ENCODE measurements at places on chromosomes 11 and 22. TPM values are rescaled to one million over a fixed set of nuclear protein-coding genes. Genes with fewer than 3 reads are reported as not detected.

- DNase-seq = peak; percentile 63
Observed at GRCh38 chr11:11157185-11157584, 195.9 kb downstream of the CSNK2A3 start.

GRCh38 chr11:107705027-107705426, 6.8 kb downstream of the SLN start:
- no peak for DNase-seq

DNA sequence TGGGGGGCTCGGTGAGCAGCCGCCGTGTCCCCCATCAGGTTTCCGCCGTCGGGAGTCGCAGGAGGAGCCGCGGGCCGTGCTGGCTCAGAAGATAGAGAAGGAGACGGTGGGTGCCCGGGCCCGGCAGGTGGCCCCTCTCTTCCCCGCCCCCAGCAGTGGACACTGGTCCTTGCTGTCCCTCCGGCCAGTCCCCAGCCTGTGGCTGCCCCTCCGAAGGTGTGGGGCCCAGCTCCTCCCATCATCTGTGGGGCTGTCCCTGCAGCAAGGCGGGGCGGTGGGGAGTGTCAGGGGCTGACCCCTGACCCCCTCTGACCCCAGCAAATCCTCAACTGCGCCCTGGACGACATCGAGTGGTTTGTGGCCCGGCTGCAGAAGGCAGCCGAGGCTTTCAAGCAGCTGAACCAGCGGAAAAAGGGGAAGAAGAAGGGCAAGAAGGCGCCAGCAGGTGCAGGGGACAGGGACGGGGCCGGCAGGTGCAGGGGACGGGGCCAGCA, 15.3 kb downstream of the EPS8L2 start:
- no peak for DNase-seq

GRCh38 chr11:103528046-103528445, 418.8 kb downstream of the DYNC2H1 start:
- no peak for DNase-seq

- no peak for DNase-seq
Observed at GRCh38 chr11:86623041-86623621, 49.3 kb downstream of the ME3 start.

FAM227A gene
- not detected for total RNA-seq

GRCh38 chr11:131867457-131868257, 497.2 kb downstream of the NTM start:
- no peak for DNase-seq

DNA sequence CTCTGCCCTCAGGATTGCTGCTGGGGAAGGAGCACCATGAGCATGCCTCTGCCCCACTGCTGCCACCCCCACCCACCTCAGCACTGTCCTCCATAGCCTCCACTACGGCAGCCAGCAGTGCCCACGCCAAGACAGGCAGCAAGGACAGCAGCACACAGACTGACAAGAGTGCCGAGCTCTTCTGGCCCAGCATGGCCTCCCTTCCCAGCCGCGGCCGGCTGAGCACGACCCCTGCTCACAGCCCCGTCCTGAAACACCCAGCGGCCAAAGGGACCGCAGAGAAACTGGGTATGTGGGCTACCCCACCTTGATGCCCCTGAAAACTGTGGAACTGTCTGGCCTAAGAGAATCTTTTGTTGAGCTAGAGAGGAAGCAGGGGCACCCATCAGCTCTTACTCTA, 101.0 kb downstream of the AMOTL1 start:
- DNase-seq = no peak

SLC7A4 gene
- not detected for total RNA-seq

- DNase-seq = no peak
Observed at GRCh38 chr11:35583843-35584242, 34.4 kb upstream of the FJX1 start.

SYCE3 gene
- not detected for total RNA-seq

CHADL gene
- 1.2 TPM for total RNA-seq

DNA sequence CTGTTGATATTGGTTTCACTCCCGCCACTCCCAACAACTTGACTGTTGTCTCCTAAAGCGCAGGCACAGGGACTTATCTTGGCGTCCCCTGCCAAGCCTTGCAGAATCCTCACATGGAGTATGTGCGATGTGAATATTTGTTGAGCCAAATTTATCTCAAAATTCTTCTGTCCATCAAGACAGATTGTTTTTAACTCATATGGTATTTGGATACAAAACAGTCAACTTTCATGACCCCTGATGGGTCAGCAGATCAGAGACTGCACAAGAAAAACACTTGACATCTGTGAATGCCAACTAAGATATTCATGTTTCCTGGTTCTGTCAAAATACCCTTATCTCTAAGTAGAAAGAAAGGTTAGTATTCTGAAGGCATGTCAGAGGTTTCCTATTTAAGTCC, 221.7 kb upstream of the BLID start:
- no peak for DNase-seq

GRCh38 chr11:33055375-33055774, 16.0 kb downstream of the TCP11L1 start:
- DNase-seq = no peak

DNA sequence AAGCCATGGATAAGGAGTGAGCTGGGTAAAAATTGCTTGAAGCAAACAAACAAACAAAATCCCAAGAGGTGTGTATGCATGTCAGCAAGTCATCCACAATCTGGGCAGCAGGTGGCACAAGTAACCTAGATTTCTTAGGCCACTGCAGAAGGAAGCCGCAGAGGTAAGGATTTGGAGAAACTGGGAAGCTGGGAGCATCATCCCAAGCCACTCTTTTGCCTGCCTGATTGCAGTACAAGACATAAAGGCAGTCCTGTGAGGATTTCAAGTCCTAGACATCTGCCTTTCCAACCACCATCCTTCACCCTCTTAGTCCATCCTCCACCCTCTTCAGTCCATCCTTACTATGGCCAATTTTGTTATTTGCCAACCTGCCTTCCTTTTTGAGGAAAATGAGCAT, 67.2 kb upstream of the BMAL1 start:
- peak; percentile 14 for DNase-seq

DNA sequence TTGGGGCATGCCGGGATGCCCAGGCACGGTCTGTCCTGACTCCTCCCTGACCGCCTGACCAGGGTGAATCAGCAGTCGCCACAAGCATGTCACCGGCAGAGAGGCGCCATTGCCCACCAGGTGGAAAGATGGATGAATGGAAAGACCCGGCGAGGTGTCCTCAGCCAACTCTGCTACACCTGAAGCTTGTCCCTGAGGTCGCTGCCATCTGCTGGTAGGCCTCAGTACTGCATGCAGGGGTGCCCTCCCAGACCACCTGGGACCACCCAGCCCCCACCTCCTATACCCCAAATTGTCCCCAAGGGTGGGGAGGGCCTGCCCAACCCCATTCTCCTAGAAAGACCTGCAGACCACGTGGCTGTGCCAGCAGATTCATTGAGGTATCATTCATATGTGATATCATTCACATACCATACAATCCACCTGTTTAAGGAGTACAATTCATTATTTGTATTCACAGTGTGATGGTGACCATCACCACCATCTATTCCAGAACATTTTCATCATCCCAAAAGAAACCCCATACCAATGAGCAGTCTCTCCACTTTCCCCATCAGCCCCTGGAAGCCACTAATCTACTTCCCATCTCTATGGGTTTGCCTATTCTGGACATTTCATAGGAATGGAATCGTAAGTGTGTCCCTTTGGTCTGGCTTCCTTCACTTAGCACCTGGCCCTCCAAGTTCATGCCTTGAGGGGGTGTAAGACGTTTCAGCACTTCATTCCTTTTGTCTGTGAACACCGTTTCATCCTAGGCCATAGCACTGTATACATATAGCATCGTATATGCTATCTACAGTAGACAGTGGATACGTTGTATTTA, 17.5 kb downstream of the FGF3 start:
- DNase-seq = peak; percentile 8

DNA sequence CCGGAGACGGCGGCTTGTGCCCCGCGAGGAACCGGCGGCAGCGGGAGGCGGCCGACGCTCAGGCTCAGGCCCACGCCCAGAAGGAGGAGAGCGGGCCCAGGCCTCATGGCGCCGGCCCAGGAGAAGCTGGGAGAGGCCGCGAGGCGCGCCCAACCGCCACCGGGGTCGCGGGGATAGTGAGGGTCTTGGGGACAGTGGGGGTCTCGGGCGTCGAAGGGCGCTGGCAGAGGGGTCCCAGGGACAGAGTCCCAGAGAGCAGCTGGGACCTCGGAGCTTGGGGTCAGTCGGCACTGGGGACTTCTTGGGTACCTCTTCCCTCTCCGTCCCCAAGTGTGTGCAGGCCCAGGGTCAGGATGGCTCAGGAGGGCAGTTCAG, at the start of gene PKDREJ:
Gene PKDREJ, minus strand, starts transcription at position 128 of the 375 bp plus-strand sequence. Its CDS starts 21 bp downstream, at position 107.
- no peak for DNase-seq

GRCh38 chr11:13160346-13160745, 117.2 kb upstream of the BMAL1 start:
- no peak for DNase-seq

- DNase-seq = no peak
Observed at GRCh38 chr22:31223786-31224191, 11.7 kb downstream of the LIMK2 start.

- peak; percentile 67 for DNase-seq
Observed at GRCh38 chr11:118530683-118531596, at the start of gene TMEM25. Gene TMEM25, plus strand, starts transcription at chr11:118531192. Its CDS starts 610 bp downstream, at chr11:118531802.

CEP126 gene
- total RNA-seq = 0.64 TPM

BIRC3 gene
- total RNA-seq = 239 TPM

MMP13 gene
- not detected for total RNA-seq

PGA4 gene
- total RNA-seq = not detected

GRCh38 chr11:95442531-95443050, 211.6 kb upstream of the SESN3 start:
- DNase-seq = no peak

POU2AF3 gene
- total RNA-seq = not detected

- no peak for DNase-seq
Observed at GRCh38 chr11:35337914-35338305, 81.4 kb downstream of the SLC1A2 start.

C11orf16 gene
- not detected for total RNA-seq

PRR33 gene
- not detected for total RNA-seq

GRCh38 chr22:45254789-45255278, 14.1 kb upstream of the KIAA0930 start:
- DNase-seq = no peak

IGSF9B gene
- 40.0 TPM for total RNA-seq

APOL2 gene
- 69.7 TPM for total RNA-seq

OR51B5 gene
- not detected for total RNA-seq

DNA sequence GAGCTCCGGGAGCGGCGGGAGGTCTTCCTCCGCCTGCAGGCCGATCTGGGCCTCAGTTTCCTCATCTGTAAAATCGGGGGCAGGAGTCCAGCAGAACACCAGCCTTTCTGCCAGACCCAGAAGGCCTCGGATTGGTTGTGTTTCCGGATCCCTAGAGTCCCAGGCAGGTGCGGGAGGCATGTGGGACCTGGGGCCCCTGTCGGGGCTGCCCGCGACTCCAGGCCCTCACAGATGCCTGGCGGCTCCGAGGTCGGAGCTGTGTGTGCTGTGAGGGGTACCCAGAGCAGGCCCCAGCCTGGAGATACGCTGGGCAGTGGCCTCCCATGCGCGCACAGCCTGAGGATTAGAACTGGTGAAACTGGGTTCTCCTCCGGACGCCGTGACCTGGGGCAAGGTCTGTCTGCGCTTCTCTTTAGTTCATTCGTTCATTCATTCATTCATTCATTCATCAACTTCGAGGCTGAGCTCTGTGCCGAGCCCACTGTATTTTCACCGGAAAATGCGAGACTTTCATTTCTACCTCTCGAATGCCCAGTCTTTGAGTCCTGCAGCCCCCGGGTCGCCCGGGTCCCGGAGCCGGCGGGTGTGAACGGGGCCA, 24.6 kb downstream of the FLRT1 start:
- no peak for DNase-seq

DNA sequence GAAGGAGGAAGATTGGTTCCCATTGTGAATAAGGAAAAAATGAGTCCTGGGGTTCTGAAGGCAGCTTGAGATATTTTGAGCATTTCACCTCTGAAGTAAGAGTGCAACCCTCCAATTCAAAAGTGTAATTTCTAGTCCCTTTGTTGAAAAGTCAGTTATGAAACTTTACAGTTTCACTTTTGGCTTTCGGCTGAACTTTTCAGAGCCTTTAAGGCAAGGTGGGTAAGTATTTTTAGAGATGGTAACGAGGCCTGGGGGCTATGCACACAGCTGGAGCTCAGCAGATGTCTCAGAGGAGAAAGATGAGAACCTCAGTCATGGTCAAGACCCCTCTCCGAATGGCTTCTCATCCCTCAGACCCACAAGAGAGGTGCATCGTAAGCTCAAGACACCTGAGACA, 267.6 kb downstream of the KIRREL3 start:
- DNase-seq = no peak

GRCh38 chr11:8684600-8685290, 2.2 kb downstream of the RPL27A start:
- no peak for DNase-seq

SPDYC gene
- not detected for total RNA-seq

SEC14L2 gene
- 69.0 TPM for total RNA-seq

DNA sequence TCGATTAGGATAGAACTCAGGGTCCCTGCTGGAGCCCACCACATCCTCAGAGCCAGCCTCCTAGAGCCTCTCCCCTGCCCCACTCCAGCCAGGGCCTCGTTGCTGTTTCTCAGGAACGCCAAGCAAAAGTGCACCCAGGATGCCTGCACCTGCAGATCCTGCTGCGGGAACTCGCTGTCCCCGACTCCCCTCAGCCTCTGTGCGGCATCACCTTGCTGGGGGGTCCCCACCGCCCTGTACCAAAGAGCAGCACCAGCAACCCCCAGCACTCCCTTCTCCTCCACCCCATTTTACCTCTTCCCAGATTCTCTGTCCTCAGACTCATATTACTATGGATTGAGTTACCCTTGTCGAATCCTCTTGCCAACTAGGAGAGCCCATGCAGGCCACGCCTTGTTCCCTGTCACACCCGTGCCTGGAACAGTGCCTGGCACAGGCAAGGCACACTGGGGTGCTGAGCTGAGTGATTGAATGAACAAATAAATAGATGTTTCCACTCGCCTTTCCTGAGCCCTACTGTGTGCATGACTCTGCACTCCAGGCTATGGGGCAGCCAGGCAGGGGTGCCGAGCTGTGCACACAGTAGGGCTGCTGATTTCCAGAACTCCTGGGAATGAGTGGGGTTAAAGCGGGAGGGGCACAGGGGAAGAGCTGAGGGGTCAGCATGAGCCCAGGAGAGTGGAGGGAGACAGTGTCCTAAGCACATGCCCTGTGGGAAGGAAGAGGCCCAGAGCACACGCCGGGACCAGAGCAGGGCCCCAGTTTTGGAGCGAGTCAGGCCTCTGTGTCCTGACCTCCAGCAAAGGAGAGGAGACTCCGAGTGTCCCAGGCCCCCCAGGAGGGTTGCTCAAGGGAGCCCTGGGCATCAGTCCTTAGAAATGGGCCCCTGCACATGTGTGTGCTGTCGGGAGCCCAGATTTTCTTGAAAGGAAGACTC, 44.3 kb downstream of the LINC01488 start:
- no peak for DNase-seq

SCUBE1 gene
- total RNA-seq = 0.74 TPM

KCNJ5 gene
- total RNA-seq = not detected

Data from CD4-positive, CD25-positive, alpha-beta regulatory T cell (primary cell).